Sigmoid colon (tissue), 7 donors: ENCODE measurements at places on chromosomes 4 and X. TPM values are rescaled to one million over a fixed set of nuclear protein-coding genes. Genes with fewer than 3 reads are reported as not detected.

PCDH10 gene
- polyA plus RNA-seq, result under 0.01 TPM

CT45A1 gene
- polyA plus RNA-seq, result not detected

UGT2A1 gene
- polyA plus RNA-seq, result not detected

PDZD11 gene
- polyA plus RNA-seq, result 115 TPM

IL3RA gene
- 3.7 TPM for polyA plus RNA-seq

ATP10D gene
- 4.5 TPM for polyA plus RNA-seq

- DNase-seq, result peak; percentile 22
Observed at GRCh38 chr4:4433941-4434340, 47.0 kb downstream of the NSG1 start.

GRCh38 chr4:80446664-80447063 lies 111.1 kb downstream of the CFAP299 start:
- DNase-seq, result no peak

- DNase-seq, result no peak
Observed at GRCh38 chrX:21843179-21843578, 3.8 kb downstream of the MBTPS2 start.

DNA sequence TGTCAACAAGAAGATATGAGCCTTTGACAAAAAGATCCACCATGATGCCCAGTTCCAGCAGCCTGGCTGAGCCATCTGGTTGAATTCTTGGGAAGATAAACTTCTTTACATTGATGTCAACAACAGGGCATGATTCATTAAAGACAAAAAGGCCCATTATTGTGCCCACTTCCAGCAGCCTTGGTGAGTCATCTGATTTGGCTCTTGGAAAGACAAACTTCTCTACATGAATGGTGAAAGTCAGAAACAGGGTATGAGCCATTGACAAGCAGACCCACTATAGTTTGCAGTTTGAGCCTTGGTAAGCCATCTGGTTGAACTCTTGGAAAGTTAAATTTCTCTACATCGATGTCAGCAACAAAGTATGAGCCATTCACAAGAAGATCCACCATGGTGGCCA lies 4.1 kb upstream of the CSF2RA start:
- no peak for DNase-seq

GRCh38 chrX:802846-803245 lies 172.3 kb downstream of the SHOX start:
- DNase-seq, result no peak

- no peak for DNase-seq
Observed at GRCh38 chr4:76090241-76090691, 15.8 kb downstream of the ART3 start.

DNA sequence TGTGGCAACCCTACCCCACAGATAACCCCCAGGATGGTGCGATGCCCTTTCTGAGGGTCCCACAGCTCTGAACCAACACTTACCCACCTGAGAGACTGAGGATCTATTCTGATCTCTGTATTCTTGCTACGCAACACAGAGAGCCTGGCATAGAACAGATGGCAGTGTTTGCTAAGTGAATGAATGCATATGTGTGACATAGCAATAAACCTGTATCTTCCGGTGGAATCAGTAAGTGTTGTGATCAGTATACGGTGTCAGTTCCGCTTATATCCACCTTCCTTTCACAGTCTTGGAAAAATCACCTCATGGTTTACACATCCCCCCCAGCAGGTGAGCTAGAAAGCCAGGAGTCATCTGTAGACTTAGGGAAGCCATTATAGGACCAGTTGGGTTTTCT lies 5.9 kb upstream of the HSD17B10 start:
- no peak for DNase-seq
